Stimulated activated CD4-positive, alpha-beta T cell treated with anti-CD3 and anti-CD28 coated beads, Interleukin-12 subunit alpha, Interleukin-12 subunit beta, amount 100 ng/mL, for 24 hours (primary cell): ENCODE measurements at places on chromosomes 12 and 14.

GRCh38 chr14:53450871-53451270, 297.7 kb upstream of the DDHD1 start:
- no peak for DNase-seq

GRCh38 chr12:116368196-116369194, 91.0 kb upstream of the MED13L start:
- DNase-seq = no peak

- no peak for DNase-seq
These were observed 385.9 kb downstream of the EGLN3 start for GRCh38 chr14:33564774-33565630.

DNA sequence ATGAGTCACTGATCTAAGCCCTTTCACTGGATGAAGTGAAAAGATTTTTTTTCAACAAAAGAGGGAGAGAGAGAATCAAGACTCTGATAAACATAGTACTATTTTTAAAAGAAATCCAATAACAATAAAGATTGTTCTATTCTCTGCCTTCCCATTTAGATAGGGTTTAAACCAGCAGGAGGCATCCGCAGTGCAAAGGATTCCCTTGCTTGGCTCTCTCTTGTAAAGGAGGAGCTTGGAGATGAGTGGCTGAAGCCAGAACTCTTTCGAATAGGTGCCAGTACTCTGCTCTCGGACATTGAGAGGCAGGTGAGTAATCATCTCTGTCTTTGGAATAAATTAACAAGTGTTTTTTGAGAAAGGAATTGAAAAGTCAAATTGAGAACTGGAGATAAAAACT, 124.9 kb downstream of the DERA start:
- no peak for DNase-seq

DNA sequence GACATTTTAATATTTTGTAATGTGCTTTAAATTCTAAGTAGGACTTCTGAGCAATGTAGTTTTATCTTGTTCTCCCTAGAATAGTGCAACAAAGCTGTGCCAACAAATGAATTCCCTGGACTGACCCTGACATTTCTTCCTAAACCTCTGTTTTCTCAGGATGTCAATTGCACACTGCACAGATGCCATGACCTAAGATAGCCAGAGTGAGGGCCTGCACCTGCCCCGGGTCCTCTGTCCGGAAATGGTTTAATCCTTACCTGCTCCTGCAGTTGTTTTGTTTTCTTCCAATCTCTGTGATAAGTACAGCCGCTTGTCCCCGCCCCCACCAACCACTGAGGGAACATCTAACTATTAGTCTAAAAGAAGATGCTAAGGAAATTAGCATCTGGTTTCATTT, 831.5 kb downstream of the GALC start:
- DNase-seq = no peak

DNA sequence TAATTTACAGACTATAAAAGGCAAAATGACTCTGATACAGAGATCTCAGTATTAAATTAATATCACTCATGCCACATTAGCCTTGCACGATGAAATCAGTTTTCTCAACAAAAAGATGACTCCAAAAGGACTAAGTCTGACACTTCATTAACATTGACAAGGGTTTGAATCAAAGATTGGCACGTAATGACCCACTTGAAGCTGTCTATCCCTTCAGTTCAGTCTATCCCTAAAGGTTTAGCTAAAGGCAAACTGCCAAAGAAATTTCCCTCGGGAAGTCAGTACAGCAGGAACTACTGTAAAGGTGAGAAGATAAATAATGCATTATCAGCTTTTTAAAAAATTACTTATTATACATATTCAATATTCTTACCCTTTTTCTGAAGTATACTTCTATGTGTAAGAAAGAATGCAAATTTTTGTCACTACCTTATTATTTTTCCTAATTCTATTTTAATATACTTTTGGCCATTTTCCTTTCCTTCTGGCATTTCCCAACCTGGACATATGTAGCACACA, 127.1 kb downstream of the NELL2 start:
- DNase-seq = no peak

GRCh38 chr12:116774020-116774419, 35.9 kb downstream of the RNFT2 start:
- no peak for DNase-seq

GRCh38 chr14:68306265-68306933, 486.5 kb downstream of the ZFP36L1 start:
- DNase-seq = no peak

- no peak for DNase-seq
These were observed 17.4 kb upstream of the SALL2 start for GRCh38 chr14:21543521-21543960.

DNA sequence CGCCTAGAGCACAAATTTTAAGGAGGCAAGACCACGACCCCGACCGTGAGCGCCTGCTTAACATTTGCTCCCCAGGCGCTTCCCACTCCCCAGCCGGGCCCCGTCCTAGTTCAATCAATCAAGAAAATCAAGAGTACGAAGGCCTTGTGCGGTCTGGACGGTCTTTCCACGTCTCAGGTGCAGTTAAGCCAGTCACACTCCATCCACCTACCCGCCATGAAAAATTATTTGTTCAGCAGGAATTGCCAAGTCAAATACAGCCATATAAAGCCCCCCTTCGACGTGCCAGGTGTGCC, 603 bp upstream of the LRR1 start:
- DNase-seq = no peak

- DNase-seq = no peak
These were observed 71.5 kb downstream of the KDM2B start for GRCh38 chr12:121509339-121509738.

- DNase-seq = peak; percentile 34
These were observed 23.1 kb upstream of the LRTM2 start for GRCh38 chr12:1797011-1797901.

GRCh38 chr12:123200414-123200813, 32.5 kb downstream of the MPHOSPH9 start:
- no peak for DNase-seq

- no peak for DNase-seq
These were observed 64.9 kb downstream of the ARID2 start for GRCh38 chr12:45794422-45794821.

DNA sequence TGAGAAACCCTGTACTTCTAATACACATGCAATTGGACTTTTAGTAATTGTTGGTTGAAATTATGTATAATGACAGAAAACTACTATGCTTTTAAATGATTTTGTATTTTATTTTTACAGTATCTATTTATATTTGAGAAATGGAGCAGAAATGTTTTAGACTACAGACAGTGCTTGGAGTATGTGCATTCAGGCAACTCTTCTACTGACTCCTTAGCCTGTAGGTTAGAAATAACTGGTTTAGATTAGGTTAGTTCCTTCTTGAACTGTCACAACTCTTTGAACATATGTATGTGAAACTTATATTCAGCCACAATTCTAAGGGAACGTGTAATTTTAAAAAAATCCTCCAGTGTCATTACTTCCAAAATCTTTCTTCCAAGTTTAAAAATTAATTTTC, 1.7 kb downstream of the FGFR1OP2 start:
- no peak for DNase-seq
